Psoas muscle (tissue), 8 donors: ENCODE measurements at places on chromosomes 5 and 9. TPM values are rescaled to one million over a fixed set of nuclear protein-coding genes. Genes with fewer than 3 reads are reported as not detected.

The LRRC70 gene
- total RNA-seq = 0.32 TPM

The KCNN2 gene
- total RNA-seq = 2.9 TPM

The DND1 gene
- 0.30 TPM for total RNA-seq

The PLEKHG4B gene
- total RNA-seq = not detected

The GMCL2 gene
- not detected for total RNA-seq

The FBN2 gene
- 0.02 TPM for total RNA-seq

The TRIM7 gene
- total RNA-seq = 36.0 TPM

GRCh38 chr9:101126556-101126955 lies 98.0 kb downstream of the PLPPR1 start:
- no peak for DNase-seq

- no peak for DNase-seq
Observed at GRCh38 chr5:149809931-149810691, 80.0 kb downstream of the PPARGC1B start.

DNA sequence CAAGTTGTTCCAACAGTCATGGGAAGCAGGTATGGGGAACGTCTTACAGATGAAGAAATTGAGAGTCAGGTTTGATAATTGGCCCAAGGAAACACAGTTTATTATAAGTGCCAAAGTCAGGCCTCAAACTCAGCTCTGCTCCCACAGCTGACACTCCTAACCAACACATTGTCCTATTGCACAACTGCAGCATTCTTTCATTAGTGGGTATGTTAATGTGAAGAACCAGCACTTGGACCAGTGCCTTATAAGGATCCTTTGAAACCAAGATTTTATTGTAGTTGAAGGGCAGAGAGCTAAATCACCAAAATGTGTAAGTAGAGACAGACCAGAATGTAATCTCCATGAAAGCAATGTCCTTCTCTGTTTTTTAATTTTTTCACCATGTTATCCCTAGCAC lies 56.1 kb downstream of the GRIA1 start:
- no peak for DNase-seq

GRCh38 chr5:167049043-167049663 lies 1242.3 kb upstream of the WWC1 start:
- no peak for DNase-seq

- DNase-seq = no peak
Observed at GRCh38 chr5:92544596-92544995, 1036.4 kb downstream of the NR2F1-AS1 start.

DNA sequence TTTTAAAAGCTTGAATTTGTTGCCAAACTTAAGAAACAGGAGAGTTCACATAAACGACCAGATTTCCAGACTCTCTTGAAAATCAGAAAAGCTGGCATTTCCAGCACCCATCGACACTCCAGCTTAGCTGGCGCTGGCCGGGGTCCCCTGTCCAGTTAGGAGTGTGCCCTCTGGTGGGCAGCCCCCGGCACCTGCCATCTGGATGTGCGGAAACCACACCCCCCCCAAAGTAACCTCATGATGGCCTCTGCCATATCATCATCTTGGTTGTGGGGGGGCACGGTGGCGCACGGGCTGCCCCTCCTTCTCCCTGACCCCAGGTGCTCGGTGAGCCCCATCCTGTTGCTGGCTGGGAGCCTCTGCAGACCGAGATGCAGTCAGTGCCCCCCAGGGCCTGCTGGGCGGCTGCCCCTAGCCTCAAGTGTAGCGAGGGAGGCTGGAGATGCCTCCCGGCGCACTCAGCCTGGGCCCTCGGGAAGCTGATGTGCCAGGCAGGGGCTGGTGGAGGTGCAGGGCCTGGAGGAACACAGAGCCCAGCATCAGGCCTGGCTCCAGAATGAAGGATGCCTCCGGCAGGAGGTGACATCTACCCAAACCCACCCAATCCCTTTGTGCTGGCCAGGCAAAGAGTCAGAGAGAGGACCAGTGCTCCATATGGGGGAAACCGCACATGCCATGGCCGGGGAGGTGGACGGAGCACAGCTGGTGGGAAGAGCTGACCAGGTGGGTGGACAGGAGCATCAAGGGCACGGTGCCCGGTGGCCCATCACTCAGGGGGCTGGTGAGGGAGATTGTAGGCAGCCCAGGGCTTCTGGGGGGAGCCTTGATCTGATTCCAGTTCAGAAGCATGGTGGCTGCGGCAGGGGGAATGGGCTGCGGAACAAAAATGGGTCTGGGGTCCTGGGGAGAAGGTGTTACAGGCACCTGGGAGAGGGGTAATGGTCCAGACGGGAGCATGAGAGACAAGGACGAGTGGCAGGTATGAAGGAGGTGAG lies 70.6 kb downstream of the ADAMTS2 start:
- no peak for DNase-seq

- DNase-seq = no peak
Observed at GRCh38 chr5:893137-893506, 438 bp downstream of the TRIP13 start.

DNA sequence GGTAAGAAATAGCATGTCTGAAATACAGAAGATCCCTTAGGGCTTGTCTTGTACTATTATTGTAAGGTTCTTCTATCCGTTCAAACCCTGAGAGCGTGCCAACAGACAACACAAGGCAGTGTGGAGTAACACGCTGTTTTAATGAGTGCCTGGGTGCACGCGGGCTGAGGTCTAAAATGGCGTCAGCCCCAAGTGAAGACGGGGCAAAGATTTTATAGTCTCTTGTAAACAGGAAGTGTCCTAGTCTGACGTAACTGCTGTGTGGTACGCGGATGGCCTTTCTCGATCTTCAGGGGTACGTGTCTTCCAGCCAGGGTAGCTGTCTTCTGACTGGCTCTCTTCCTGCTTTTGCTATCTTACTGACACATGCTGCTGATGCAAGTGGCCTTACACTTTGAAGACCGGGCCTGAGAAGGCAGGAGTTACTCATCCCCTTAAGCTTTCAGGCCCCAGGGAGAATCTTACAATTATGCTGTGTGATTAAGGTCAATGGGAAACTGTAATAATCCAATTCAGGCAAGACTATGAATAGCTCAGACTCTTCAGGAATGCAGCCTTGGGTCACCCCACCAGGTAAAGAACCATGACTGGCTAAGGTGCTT lies 1812.0 kb upstream of the CDH9 start:
- DNase-seq = no peak

- no peak for DNase-seq
Observed at GRCh38 chr5:154486427-154486866, 8.4 kb upstream of the HAND1 start.

- DNase-seq = no peak
Observed at GRCh38 chr9:118670011-118670953, 699.0 kb downstream of the BRINP1 start.

GRCh38 chr5:113081881-113082546 lies 105.4 kb downstream of the DCP2 start:
- DNase-seq = no peak

- peak; percentile 99 for DNase-seq
Observed at GRCh38 chr5:151252762-151253604, at the start of gene GM2A. Gene GM2A (plus strand): TSS chr5:151253185. CDS start chr5:151253217, 32 bp downstream.

- no peak for DNase-seq
Observed at GRCh38 chr9:109745335-109746283, 34.4 kb upstream of the PALM2AKAP2 start.
